ENCODE measurements at places on chromosomes 6 and 20.

GRCh38 chr6:79841577-79842375 lies 105.6 kb downstream of the ELOVL4 start:
- DNase-seq: no peak

GRCh38 chr6:106620931-106621672 lies 8.2 kb downstream of the RTN4IP1 start:
- DNase-seq: no peak

DNA sequence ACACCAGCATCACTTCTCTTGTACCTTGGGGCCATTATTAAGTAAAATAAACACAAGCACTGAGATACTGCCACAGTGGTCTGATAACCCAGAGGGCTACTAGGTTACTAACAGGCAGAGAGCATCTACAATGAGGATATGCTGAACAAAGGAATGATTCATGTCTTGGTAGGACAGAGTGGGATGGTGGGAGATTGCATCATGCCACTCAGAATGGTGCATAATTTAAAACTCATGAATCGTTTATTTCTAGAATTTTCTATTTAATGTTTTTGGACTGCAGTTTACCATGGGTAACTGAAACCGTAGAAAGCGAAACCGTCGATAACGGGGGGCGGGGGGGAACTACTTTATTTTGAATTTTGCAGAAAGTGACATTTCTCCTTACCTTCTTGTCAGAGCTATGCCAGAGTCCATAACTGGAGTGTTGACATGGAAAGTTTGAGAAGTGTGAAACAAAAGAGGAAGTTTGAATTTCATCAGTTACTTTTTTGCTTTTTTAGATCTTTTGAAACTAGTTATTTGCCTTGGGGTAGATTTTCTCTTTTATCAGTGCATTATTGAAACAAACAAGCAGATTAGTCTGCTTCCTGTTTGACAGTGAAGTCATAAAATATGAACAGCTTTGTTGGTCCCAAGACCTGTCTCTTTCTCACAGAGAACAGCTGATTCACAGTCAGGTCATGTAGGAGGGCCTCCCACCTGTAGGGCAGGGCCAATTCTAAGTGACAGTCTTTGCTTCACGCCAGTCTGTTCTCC lies 124.9 kb downstream of the KLHL32 start:
- DNase-seq: no peak

DNA sequence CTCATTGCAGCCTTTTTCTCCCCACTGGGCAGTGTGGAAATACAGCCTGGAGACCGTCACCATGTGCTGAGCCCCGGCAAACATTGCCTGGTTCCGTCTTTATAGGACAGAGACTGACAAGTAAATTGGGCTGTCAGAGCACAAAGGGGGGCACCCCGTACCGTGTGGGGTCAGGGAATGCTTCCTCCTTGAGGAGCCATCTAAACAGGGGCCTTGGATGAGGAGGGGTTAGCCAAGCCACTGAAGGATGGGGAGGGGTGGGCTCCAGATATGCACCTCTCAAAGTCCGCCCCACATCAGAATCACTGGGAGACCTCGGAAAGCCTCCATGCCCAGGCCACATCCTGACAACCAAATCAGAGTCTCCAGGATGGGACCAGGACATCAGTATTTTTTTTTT lies 73.9 kb downstream of the NFATC2 start:
- no peak for DNase-seq

GRCh38 chr6:3843379-3844096 lies 5.6 kb upstream of the FAM50B start:
- no peak for DNase-seq

GRCh38 chr6:101818051-101818450 lies 424.5 kb downstream of the GRIK2 start:
- DNase-seq: peak; percentile 3

- DNase-seq: no peak
Observed at GRCh38 chr6:32187009-32187709, 2.8 kb downstream of the PBX2 start.

- no peak for DNase-seq
Observed at GRCh38 chr6:38935051-38935450, 113.5 kb upstream of the GLP1R start.

DNA sequence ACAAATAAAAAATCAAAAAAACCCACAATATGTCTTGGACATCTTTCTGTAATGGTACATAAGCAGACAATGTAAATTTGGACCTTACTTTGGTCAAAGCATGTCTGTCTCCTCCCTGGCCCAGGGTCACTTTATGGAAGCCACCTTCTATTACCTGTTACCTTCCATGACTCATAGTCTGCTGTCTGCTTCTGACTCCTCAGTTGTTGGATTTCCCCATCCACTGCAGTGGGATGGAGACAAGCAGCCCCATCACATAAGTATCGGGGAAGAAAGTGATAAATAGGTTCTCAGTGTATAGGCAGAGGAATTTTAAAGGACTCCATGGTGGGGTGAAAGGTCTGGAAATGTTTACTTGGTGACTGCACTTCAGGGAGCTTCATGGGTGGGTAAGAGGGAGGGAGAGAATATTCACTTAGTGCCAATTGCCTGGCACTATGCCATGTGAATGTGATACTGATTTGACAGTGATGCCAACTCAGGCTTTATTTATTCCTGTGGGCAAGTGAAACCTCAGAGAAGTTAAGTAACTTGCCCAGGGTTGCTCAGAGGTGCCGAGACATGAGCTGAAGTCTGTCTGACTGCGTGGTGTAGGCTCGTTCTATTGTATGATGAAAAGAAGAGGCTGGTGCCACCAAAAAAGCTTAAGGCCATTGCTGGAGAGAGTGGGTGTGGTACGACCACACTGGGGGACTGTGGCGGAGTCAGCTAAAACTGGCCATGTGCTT lies 175.6 kb upstream of the RNF24 start:
- DNase-seq: no peak

- DNase-seq: no peak
Observed at GRCh38 chr20:57391439-57392301, 474 bp downstream of the RBM38 start.

DNA sequence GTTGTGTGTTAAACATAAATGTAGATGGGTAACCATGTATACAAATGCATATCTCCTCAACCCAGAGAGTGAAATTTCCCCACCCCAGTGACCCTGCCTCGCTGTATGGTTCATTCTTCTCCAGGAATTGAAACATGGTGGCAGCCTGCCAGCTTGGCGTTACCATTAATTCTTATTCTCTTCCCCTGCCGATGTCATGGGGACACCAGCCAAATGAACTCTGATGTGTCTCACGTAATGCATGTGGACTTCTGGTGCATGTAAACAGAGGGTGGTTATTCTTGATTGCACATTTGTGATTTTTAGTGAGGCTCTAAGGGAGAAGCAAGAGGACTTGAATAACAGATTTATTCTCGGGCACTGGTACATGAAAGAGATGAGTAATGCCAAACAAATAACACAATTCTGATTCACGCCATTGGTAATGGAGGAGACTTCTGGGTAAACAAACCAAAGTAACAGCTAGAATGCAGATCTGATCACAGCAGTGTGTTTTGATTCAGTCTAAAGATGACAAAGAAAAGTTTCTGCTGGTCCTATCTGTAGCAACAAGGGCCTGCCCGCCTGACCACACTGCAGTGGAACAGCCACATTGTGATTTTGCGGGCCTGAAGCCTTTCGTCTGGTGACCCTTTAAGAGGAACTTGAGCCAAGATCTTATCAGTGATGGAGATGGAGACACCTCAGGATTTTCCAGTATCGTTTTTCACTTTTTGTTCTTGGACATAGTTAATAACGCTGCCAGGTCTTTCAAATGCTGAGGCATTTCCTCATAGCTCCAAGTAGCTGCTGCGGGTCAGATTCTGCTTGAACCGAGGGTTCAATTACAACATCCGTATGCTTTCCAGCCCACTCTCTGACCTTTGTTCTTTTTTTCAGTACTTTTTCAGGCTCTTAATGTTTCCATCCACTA lies 171.8 kb upstream of the AKAP12 start:
- no peak for DNase-seq

- no peak for DNase-seq
Observed at GRCh38 chr6:13987400-13987865, 62.7 kb downstream of the RNF182 start.
